T-helper 22 cell (primary cell): ENCODE measurements at places on chromosomes 7 and 10.

- no peak for DNase-seq
These were observed 497 bp upstream of the RAB11FIP2 start for GRCh38 chr10:118047157-118047719.

DNA sequence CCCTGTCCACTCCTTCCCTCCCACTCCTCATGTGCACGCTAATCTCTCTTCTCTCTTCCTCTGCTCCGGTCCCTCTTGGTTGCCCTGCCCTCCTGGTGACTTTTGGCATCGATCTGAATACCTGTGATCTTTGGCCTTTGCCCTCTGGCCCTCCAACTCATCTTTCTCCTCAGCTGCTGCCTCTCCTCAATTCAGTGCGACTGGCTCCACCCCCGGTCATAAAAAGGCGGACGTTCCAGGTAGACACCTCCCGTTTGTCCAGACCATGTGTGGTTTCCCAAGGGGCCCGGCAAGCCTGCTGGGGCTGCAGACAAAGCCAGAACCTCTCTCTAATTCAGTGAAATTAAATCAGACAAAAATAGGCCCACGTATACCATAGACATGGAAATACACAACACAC lies 96.8 kb downstream of the COL13A1 start:
- DNase-seq, result no peak

- no peak for DNase-seq
These were observed 99.6 kb downstream of the CHST15 start for GRCh38 chr10:123993534-123994416.

- DNase-seq, result no peak
These were observed 282.6 kb downstream of the CAMK1D start for GRCh38 chr10:12631787-12632562.

- DNase-seq, result no peak
These were observed 43.5 kb upstream of the ZRANB1 start for GRCh38 chr10:124898471-124898870.

DNA sequence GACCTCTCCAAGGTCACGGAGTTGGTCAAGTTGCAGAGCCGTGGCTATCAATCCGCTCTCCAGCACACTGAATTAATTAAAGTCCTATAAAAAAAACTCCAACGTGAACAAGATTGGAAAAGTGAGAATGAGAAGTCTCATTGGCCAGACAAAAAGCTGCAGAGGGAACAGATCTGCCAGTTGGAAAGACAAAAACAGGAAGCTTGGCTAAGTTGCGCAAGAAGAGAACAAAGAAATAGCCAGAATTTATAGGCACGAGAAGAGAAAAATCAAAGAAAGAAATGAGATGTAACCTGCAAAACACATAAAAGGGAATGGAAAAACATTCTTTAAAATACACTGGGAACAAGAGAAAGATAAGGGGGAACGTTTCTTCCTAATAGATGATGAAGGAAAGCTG lies 45.7 kb upstream of the CRTAC1 start:
- no peak for DNase-seq

GRCh38 chr10:124987788-124988187 lies 45.9 kb downstream of the ZRANB1 start:
- no peak for DNase-seq

DNA sequence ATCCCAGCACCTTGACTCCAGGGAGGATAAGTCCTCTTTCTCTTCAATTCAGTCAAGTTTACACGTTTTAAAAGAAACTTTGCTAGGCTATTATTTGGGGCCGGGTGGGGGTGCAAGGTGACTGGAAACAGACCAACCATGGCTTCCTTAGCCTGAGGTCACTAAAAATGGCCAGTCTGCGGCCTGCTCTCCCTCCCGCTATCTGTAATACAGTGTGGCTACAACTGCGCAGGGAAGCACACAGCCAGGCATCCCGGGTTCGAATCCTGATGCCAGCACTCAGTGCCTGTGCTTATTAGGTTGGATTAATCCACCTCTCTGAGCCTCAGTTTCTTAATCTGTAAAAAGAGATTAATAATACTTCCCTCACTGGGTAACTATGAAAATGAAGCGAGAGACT lies 19.5 kb downstream of the ATP6V1F start:
- DNase-seq, result no peak

- no peak for DNase-seq
These were observed 17.2 kb upstream of the SLC18A3 start for GRCh38 chr10:49592726-49593563.

DNA sequence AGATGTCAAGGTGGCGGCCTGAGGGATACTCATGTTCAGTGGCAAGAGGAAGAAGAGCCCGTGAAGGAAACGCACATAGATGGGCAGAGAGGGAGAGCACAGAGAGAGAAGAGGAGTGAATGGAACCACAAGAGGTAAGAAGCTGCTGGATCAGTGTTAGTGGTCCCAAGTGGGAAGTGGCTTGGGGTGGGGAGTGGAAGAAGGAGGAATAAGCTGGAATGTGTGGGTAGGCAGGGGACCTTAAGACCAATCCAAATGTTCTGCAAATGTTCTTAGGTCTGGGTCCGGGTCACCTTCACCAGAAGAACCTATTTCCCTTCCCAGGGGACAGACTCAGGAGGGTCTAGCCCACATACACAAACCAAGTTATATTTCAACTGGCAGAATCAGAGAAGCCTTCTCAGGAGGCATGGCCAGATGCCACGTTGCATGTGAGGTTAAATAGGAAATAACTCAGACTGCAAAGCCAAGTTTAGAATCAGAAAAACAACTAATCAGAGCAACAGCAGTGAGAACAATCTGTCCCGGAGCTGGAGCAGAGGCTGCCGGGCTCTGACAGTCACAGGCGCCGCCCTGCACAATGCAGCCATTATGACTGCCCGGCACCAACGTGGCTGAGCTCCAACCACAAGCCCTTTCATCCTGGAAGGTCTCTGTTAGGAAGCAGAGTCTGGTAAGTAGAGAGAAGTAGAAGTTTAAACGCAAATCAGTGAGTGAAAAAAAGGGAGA lies 78.6 kb upstream of the ARMC3 start:
- no peak for DNase-seq

GRCh38 chr10:12031404-12031803 lies 11.2 kb downstream of the UPF2 start:
- DNase-seq, result no peak

DNA sequence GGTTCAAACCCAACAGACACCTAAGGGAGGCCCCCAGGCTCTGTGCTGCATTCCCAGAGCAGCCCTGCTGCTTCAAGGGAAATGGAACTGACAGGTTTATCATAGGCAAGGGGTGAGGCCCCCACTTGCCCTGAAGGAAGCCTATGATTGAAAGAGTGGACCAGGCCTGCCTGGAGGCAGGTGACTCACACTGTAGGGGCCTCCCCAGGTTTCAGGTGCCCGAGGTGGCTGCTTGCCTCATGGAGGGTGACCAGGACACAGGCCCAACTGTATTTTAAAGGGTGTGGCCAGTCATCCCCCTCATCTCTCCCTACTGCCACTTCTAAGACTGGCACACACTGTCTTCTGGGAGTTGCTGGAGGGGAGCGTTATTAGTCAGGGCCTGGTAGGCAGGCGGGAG lies 85.4 kb downstream of the ATXN7L1 start:
- no peak for DNase-seq

DNA sequence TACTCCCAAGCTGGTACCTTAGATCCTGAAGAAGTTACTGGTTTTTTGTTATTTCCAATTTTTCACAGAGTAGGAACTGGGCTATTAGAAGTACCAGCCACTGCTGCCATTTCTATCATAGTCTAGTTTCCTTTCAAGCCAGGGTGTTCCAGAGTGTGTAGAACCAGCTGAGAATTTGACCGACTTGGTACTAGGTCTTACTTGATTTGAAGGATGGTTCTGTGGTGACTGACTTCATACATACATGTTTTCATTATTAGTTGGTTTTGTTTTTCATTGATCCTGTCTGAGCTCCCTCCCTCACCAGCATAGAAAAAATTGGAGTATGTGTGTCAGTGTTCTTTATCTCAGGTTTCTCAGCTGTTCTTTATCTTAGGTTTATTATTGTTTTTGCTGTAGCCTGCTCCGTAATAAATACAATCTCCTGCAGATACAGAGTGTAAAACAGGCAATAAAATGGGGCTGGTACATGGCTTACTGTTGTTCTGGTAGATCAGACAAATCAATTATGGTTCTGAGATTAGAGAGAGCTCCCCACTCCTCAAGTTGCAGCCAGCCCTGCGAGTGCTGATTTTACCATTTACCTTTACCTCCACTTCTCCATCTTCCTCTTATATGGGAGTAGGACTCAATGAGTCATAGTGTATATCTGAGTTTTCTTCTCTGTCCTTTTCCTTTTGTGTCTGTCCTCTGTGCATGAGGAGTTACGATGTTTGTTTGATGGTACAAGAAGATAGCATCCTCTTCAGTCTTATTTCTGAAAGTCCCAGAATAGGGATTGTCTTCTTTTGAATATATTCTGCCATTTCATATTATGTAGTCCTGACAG lies 122.6 kb downstream of the LRRC4 start:
- no peak for DNase-seq

DNA sequence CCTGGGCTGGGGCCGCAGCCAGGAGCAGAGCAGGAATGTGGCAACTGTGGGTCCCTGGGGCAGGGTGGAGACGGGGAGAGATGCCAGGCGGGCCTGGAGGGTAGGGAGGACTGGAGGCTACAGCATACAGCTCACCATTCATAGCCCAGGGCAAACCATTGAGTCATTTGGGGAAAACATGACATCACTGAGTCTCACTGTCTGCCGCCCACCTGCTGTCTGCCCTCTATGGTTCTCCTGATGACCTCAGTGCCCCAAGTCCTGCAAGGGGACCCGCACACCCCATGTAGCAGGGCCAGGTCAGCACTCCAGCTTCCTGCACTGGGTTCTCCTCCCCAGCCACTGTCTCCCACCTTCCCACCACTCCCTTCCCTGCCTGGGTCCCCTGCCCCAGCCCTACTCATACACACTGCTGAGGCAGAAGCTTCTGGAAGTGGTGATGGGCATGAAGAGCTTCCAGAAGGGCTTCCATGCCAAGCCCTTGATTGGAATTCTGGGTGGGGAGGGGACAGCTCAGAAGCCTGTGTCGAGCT lies 10.4 kb downstream of the CHST3 start:
- no peak for DNase-seq

- no peak for DNase-seq
These were observed 18.1 kb downstream of the SAMD8 start for GRCh38 chr10:75129537-75129936.

DNA sequence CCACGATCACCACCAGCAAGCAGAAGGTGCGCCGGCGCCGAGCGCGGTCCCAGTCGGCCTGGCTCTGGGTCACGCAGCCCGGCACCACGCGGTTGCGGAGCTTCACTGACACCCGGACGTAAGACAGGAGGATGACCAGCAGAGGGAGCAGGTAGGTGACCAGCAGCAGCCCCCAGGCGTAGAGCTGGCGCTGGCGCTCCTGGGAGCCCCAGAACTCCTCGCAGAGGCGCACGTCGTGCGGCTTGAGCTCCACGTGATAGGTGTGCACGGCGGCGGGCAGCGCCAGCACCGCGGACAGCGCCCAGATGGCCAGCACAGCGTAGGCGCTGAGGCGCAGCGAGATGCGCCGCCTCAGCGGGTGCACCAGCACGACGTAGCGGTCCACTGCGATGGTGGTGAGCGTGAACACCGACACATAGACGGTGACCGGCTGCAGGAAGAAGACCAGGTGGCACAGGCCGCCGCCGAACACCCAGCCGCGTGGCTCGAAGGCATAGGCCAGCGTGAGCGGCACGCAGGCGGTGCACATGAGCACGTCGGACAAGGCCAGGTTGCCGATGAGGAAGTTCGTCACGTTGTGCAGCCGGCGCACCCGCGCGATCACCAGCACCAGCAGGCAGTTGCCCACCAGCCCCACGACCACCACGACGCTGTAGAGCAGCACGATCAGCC lies 920 bp downstream of the PRLHR start:
- peak; percentile 4 for DNase-seq

GRCh38 chr7:35993676-35994606 lies 159.1 kb upstream of the EEPD1 start:
- DNase-seq, result no peak

GRCh38 chr7:127815631-127816145 lies 163.7 kb downstream of the SND1 start:
- no peak for DNase-seq

DNA sequence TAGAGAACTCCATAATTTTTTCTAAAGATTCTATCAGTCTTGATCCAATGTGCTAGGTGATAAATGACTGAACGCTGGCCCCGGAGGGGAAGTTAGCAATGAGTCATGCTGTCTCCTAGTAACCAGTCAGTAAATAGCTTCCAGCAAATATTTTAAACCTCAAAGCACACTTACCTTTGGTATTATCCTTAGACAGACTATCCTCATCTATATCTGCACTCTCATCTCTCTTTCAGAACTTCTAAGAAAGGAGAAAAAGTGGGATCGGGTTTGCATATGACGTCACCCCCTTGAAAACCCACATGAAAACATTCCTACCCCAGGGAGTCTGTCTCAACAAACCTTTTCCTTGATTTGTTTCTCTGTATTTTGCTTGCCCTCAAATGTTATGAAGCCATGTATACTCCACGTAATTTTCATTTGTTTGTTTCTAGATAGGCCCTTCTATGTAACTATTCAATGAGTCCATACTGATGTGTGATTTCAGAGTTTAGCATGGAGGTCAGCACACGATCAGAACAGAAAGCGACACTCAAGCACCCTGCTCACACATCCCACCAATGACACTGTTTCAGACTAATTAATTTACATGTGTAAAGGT lies 174.9 kb upstream of the NRP1 start:
- DNase-seq, result no peak

GRCh38 chr10:125174360-125174759 lies 14.0 kb upstream of the CTBP2 start:
- no peak for DNase-seq

DNA sequence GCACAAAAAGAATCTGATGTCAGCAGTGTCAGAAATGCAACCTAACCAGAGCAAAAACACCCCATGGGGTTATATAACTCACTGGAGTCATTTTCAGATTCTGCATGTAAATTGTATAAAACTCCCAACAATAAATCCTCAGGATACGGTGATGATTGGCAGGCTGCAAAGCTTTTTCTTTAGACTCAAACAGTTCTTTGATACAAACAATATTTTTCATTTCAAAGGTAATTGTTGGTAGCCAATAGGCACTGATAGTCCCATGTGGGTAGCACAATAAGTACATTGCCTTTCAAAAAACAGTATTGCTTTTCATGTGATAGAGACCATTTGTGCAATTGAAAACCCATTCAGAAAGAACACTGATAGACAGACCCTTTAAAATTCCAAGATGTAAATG lies 98.0 kb downstream of the TMEM26 start:
- no peak for DNase-seq

GRCh38 chr10:131117416-131118212 lies 193.9 kb downstream of the TCERG1L start:
- no peak for DNase-seq

DNA sequence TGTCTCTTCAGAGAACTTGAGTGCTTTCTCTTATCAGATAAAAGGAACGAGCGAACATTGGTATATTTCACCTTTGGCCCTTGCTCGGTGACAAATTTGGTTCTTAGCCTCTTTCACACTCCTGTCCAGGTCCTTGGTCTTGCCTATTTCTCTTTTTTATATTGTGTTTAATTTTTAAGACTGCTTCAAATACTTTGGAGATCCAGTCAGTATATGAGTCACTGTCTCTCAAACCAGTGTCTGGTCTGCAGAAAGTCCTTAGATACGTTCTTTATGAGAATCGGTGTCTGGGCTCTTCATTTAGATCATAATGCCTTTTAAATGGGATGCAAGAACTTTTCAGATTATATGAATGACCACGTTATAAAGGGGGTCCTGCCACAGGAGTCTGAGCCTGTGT lies 55.0 kb downstream of the PIK3AP1 start:
- DNase-seq, result no peak

GRCh38 chr10:13263591-13263990 lies 29.4 kb upstream of the UCMA start:
- no peak for DNase-seq

- DNase-seq, result no peak
These were observed 157.3 kb downstream of the USP6NL start for GRCh38 chr10:11454160-11454559.
